Fibroblast of skin of right biceps (primary cell): ENCODE measurements at places on chromosomes 12 and 14.

- no peak for DNase-seq
These were observed 89.1 kb downstream of the BBS10 start for GRCh38 chr12:76259106-76259505.

DNA sequence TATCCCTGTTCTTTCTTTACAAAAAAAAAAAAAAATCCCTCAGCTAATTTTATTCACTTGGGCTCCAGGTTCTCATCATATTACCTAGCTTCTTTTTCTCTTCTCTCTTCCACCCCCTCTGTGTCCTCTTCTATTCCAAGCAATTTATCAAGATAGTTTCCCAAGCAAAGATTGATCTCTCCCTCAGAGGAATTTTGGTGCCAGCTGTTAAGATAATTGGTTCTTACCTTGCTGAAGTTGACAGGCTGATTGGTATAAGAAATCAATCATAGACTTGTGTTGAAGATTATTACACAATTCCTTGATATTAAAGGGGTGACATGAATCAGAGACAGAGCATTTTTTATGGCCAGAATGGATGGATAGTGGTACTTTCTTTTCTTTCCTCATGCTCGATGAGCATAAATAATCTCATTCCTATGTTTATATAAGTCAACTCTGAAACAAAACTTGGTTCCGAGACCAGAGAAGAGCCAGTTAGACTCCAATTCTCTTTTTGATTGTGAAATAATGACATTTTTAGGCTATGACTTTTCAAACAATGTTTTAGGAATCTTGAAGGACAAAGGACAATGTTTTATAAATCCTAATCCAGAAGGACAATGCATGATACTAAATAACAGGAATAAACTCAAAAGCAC lies 264.1 kb upstream of the PRKD1 start:
- peak; percentile 46 for DNase-seq

- DNase-seq: no peak
These were observed 14.4 kb upstream of the FIGNL2 start for GRCh38 chr12:51862947-51863346.

- DNase-seq: no peak
These were observed 3.1 kb downstream of the YAF2 start for GRCh38 chr12:42234970-42235369.

- DNase-seq: no peak
These were observed 72.7 kb upstream of the ZFP36L1 start for GRCh38 chr14:68865542-68865941.

DNA sequence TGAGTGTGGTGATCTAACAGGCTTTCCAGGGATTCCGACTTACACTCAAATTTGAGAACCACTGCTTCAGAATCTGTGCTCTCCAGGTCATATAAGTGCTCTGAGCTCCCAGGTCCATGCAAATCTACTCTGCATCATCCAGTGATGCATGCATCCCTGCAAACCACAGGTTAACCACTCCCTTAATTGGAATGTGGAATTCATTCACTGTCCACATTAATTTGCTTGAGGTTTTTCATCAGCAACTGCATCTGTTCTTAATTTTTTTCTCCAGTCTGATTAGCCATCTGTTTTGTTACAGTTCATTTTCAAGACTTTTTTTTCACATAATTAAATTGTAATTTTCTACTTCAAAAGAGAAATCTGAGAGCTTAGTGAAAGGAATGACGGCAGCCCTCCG lies 43.4 kb upstream of the RIN3 start:
- peak; percentile 90 for DNase-seq

DNA sequence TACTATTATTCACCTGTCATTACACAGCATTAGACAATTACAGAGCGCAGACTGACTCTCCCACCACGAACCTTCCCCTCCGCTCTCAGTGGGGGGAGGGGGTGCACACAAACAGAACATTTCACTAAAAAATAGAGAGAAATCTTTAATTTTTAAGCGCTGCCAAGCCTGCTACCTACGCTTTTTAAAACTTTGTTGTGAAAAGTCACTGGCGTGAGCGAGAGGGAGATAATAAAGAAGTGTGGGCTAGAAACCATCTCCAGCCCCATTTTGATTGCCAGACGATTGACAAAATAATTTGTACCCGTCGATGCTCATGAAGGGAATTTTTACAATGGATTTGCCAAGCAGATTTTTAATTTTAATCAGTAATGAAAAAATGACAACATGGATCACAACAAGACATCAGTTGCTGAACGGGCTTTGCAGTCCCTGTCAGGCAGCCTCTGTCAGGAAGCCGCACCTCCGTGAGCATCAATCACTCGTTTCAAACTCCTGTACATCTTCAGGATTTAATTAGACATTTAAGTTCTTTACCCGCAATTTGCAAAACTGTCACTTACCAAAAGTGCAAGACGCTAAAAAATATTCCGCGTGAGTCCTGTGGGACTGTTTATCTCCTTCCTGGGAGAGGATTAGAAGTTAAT lies 209.1 kb downstream of the BCL11B start:
- DNase-seq: no peak

DNA sequence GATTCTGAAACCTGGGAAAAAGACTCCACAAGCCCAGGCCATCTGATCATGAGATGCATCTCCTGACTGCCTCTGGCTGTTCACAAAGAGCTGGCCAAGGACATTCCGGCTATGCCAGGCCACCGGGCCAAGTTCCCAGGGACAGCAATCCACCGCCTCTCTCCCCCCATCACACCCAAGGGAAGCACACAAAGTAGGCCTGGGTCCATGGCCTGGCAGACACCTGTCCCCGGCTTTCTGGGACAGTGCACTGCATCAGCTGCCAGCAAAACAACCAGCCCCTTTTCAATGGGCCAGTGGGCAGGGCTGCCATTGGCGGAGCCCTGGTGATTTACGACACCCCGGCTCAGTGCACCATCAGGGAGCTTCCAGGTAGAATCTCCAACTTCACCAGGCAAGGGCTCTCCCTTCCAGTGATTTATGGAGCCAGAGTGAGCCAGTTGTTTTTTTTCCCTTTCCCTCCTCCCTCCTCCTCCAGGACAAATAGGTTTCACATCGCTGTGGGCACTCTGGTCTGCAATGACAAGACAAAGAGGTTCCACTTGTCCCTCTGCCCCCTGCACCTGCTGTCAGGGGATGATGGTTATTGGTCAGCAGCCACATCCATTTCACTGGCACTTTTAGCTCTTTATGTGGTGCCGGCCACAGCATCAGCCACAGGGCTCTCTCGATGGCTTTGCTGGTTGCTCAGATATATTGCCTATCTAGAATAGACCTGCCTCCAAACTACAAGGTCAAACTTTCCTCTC lies 149.6 kb downstream of the SLC38A6 start:
- no peak for DNase-seq
